ENCODE measurements at places on chromosomes 6 and 20. TPM values are rescaled to one million over a fixed set of nuclear protein-coding genes. Genes with fewer than 3 reads are reported as not detected.

The SLC25A27 gene
- 64.9 TPM for polyA plus RNA-seq

DNA sequence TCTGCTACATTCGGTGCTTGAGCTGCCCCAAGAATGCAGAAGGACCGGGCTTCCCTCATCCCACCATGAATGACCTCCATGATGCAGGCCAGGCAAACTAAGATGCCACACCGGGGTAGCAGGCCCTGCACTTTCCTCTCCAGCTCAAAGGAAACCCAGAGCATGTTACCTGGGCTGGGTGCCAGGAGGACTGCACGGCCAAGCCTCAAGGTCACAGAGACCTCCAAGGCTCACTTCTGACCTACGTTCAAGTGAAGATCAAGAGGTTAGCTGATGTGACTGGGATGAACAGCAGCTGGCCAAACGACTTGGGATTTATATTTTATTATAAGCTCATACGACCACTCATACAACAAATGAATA is 501.8 kb downstream of the CD83 start:
- DNase-seq = no peak

The DYNLRB1 gene
- polyA plus RNA-seq = 201 TPM

The SCRT2 gene
- polyA plus RNA-seq = not detected

GRCh38 chr6:153790876-153791473 is 248.1 kb upstream of the OPRM1 start:
- DNase-seq = no peak
